ENCODE measurements at places on chromosomes 1 and 21.
A peak's percentile ranks its signal among the peaks of the same experiment; 100 is the strongest.

DNA sequence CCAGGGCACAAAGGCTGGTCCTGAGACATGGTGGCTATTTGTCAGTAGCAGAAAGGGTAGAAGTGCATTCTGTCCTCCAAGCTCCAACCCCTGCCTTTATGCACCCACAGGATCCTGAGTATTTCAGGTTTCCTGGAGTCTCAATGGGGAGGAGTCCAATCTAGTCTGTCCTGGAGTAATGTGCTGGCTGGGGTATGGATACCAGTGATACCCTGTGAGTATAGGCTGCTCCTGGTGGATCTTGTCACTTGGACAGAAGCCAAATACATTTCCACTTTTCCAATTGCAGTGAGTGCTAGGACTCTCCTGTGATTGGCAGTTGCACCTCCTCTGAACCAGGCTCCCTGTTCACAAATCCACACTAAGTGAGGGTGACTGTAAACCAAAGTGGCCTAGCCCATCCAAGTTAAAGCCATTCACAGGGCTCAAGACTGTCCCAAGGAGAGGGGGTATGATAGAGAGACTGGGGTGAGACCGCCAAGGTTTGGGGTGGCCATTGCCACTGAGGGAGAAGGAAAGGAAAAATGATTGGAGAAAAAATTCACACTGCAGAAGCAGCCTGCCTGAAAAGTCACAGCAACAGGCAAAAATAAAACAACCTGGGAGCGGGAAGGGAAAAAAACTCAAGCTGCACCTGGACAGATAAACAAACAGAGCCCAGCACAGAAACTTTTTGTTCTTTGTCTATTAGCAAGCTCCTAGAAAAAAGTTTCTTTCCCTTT is 163.4 kb upstream of the ETV3 start:
- no peak for DNase-seq

DNA sequence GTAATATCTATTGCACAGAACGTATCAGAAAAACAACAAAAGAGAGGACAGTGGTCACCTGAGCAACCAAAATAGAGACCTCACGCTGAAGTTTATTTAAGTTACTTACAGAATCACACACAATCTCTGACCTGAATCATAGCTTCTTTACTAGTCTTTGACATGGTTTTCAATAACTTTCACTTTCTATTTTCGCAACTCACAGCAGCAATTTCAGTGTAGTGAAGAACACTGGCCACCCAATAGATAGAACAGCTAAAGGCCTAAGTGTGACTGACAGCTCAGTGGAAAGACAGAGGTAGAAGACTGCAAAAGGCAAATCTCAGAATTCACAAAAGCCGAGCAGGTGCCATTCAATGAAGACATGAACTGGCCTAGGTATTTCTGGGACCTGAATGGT is 435.6 kb upstream of the CHRM3 start:
- no peak for DNase-seq

GRCh38 chr1:36525166-36525565 is 42.5 kb upstream of the CSF3R start:
- no peak for DNase-seq

DNA sequence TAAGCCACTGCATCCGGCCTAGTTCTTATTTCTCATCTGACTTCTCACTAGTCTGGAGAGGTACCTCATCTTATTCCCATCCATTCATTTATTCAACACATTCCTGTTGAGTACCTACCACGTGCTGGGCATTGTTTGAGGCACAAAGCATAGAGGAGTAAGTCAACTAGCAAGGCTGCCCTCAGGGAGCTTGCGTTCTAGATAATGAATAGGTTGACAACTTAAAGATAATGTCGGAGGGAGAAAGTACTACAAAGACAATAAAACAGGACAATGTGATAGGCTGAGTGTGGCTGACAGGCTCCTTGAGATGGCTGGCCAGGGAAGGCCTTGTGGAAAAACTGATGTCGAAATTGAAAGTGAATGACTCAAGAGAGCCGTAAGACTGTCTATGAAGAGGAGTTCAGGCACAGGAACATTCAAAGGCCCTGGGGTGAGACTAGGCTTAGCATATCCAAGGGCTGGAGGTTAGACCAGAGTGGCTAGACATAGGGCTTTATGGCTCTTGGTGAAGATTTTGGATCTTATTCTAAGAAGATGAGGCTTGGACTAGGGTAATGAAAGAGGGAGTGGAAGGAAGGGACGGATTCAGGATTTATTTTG is 18.3 kb downstream of the SPATA21 start:
- no peak for DNase-seq

- no peak for DNase-seq
These were observed 85.6 kb downstream of the PRRX1 start for GRCh38 chr1:170749549-170749948.

GRCh38 chr1:166839600-166840308 is 479 bp downstream of the POGK start:
- peak; percentile 74 for DNase-seq

DNA sequence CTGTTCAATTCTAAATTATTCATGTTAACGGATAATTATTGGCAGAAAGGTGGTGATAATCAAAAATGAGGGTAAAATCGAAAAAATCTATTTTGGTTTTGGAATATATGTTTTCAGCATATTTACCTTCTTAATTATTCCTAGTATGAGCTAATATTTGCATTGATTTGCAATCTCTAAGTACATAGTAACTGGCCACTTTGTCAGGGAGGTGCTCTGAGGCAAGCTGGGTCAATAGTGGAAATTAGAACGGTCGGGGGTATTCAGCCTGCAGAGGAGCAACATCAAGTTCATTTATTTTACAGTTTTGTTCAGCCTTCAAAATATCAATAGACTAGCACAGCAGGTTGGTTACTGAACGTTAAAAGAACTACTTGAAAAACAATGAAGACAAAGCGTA is 1.8 kb downstream of the OTUD7B start:
- peak; percentile 24 for DNase-seq

- DNase-seq: no peak
These were observed 137.8 kb downstream of the PEX14 start for GRCh38 chr1:10612436-10613160.

GRCh38 chr1:40047276-40047675 is 6.7 kb downstream of the CAP1 start:
- no peak for DNase-seq
